SHP77 treated with DMSO at 0.1 percent for 48 hours (cell line): ENCODE measurements at places on chromosomes 1 and 21.
A peak's percentile ranks its signal among the peaks of the same experiment; 100 is the strongest.

DNA sequence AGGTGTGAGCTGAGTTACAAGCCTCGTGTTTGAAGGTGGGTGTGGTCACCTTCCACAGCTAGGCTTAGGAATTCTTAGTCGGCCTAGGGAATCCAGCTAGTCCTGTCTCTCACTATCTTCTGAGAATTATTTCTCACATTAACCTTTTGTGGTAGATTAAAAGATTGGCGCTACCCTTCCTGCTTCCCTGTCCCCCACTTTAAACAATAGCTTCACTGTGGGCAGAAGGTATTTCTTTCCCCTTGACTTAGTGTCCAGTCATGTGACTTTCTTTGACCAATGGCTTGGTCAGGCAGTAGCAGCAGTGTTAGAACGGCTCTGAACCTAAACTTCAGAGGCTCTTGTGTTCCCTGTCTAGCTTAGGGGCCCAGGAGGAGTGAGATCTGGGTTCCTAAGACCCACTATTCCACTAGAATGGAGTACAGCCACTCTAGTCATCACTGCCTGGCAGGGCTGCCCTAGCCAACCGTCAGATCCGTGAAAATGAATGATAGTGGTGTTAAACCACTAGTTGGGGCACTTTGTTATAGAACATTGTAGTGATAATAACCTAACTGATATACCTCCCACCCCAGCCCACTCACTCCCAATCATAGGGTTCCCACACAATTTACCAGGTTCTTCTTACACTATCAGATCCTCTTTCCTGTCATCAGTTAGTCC, 13.9 kb upstream of the C1orf141 start:
- no peak for DNase-seq

- no peak for DNase-seq
Measured at GRCh38 chr1:115531631-115532264, 110.0 kb upstream of the VANGL1 start.

DNA sequence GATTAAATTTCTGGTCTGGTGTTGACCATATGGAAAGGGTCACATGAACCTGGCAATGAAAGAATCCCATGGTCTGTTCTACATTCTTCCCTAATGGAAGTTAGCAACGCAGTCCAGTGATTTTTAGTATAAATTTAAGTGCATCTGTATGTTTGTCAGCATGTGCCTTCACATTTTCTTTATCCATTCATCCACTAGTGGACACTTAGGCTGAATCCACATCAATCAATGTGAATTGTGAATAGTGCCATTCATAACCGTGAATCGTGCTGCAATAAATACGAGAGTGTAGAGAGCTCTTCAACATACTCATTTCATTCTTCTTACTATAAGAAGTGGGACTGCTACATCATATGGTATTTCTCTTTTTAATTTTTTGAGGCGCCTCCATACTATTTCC, 12.7 kb upstream of the IFI16 start:
- no peak for DNase-seq

- no peak for DNase-seq
Measured at GRCh38 chr1:200542162-200542561, 78.4 kb downstream of the KIF14 start.

DNA sequence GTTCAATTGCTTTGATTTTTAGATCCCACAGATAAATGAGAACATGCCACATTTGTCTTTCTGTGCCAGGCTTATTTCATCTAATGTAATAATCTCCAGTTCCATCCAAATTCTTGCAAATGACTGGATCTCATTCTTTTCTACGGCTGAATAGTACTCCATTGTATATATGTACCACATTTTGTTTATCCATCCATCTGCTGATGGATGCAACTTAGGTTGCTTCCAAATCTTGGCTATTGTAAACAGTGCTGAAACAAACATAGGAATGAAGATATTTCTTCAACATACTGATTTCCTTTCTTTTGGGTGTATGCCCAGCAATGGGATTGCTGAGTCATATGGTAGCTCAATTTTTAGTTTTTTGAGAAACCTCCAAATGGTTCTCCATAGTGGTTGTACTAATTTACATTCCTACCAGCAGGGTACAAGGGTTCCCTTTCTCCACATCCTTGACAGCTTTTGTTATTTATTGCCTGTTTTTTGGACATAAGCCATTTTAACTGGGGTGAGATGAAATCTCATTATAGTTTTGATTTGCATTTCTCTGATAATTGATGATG, 344.4 kb downstream of the KCTD3 start:
- DNase-seq: no peak

DNA sequence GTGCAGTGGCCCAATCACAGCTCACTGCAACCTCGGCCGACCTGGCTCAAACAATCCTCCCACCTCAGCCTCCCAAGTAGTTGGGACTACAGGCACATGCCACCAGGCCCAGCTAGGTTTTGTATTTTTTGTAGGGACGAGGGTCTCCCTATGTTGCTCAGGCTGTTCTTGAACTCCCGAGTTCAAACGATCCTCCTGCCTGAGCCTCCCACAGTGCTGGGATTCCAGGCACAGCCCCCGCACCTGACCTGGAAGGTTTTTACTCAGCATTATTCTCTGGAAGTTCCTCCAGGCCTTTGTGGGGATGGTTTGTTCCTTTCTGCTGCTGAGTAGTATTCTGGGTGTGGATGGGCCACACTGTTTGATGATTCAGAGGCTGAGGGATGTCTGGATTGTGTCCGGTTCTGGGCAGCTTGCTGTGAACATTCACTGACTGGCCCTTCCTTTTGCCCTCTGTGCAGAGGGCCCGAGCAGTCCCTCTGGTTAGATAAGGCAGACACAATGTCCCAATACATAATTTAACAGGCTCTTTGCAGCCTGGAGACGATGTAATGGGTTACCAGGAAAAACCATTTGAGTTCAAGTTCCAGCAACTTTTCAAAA, 6.0 kb upstream of the TRAPPC10 start:
- no peak for DNase-seq

GRCh38 chr1:100229681-100230443, 19.8 kb downstream of the DBT start:
- no peak for DNase-seq

DNA sequence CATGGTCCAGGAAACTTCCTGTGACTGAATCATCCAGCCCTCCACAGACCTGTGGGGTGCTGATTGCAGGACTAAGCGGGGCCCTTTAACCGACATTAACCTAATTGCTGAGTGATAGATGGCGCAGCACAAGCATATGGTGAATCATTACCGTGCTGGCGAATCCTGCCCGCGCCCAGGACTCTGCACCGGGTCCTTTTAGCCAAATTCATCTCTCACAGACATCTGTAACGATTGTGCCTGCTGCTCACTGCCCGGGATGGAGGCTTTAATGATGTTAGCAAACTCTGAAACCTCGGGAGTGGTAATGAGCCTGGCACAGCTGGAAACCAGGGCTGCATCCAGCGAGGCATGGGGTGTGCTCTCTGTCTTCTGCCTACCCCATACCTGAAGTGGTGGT, 147.3 kb upstream of the CD34 start:
- DNase-seq: no peak

DNA sequence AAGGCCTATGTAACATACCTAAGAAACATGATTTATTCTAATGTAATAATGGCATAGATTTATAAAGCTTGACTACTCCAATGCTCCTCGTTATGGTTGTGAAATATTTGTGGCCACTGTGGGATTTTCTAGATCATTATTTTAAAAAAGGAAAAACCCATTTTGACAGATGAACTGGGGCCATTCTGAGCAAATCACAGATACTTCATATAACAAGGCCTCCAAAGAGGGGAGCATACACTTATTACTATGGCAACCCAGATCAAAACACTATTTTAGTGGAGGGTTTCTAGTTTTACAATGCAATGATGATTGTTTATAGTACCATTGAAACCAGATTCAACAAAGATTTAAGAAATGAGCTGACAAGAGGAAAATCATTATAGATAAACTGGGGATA, 346.6 kb downstream of the ZNF326 start:
- DNase-seq: no peak

DNA sequence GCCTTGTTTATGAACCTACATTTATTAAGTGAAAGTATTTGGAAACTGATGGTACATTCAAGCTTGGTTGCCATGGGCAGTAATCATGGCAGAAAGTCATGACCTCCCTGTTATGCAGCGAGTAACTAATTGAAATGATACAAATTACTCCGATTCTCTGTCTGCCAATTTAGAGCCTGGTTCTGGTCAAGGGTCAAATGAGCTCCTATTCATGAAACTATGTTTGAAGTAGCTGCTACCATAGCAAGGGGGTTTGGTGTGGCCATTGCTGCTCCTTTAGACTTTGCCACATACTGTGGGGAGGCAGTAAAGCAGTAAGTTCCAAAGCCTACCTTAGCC, 187.2 kb upstream of the FOXD3 start:
- no peak for DNase-seq

- no peak for DNase-seq
Measured at GRCh38 chr1:215076322-215076721, 6.2 kb upstream of the KCNK2 start.

GRCh38 chr1:207366022-207366421, 44.5 kb downstream of the CD55 start:
- no peak for DNase-seq

- DNase-seq: peak; percentile 10
Measured at GRCh38 chr1:217747156-217747769, 116.1 kb downstream of the SPATA17 start.

DNA sequence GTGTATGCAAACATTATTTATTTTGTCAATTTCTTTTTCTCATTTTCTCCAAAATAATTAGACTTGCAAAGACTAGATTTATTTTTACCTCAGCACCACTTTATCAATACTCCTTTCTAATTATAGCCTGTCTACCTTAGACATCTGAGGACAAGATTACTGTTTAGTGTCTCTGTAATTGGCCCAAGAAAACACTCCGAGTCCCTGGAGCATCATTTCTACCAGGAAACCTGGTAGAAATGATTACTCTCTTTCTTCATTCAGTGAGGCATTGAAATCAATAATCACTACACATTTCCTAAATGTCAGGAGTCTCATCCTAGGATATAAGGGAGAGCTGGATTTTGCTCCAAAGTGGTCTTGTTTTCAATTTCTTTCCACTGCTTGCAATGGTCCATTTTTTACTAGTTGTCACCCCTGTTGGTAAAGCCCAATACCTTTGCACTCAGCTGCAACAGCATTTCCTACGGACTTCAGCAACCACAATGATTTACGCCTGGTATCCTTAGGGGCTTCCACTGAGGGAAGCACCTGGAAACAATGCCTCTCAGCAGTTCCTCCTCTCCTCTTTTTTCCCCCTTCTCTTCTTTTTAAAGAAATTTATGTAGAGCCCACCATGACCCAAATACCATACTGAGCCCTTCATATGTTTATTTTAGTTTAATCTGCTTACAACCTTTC, 64.6 kb downstream of the GRIK1 start:
- DNase-seq: no peak

- DNase-seq: no peak
Measured at GRCh38 chr1:164452549-164452948, 106.4 kb upstream of the PBX1 start.

GRCh38 chr1:183461350-183461749, 10.9 kb upstream of the SMG7 start:
- DNase-seq: no peak

DNA sequence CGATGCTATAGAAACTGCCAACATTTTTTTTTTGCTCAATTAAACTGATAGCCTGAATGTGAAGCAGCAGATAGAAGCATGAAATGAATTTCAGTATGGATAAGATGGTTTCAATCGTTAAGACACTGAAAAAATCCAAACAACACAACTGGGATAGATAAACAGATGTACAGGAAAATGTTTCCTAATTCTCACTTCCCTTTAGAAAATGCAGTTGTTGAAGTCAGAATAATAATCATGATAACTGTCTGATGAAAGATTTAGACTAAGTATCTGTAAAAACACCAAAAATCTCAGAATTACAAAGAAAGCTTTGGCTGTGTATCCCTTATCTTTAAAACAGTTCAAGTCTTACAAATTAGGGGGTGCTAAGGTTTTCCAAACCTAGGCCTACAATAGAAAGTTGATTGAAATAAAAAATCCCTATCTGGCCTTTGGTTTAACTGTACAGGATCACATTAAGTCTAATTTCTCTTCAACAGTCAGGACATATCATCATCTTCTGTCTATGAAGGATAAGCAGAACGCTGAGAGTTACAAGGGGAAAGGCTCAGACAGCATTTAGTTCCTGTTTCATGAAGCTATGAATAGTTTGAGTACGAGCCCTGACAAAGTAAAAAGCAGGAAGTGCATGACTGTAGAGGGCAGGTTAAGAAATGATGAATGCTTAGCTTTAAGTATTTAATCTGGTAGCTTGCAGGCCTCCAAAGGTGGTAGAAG, 203.2 kb downstream of the APP start:
- no peak for DNase-seq

DNA sequence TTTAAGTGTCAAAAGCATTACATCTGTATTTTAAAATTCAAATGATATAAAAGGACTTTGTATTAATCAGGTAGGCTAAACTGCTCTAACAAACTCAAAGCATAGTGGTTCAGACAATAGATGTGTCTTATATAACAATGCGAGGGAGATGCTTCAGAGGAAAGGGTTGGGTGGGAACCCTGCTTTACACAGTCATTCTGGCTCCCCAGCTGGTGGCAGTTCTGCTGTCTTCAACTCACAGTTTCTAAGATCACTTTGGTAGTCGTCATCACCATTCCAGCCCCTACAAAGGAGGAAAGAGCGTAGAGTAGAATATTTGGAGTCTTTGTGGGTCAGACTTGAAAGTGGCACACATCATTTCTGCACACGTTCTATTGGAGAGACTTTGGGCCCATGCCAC, 4.2 kb downstream of the PTGFRN start:
- DNase-seq: no peak

DNA sequence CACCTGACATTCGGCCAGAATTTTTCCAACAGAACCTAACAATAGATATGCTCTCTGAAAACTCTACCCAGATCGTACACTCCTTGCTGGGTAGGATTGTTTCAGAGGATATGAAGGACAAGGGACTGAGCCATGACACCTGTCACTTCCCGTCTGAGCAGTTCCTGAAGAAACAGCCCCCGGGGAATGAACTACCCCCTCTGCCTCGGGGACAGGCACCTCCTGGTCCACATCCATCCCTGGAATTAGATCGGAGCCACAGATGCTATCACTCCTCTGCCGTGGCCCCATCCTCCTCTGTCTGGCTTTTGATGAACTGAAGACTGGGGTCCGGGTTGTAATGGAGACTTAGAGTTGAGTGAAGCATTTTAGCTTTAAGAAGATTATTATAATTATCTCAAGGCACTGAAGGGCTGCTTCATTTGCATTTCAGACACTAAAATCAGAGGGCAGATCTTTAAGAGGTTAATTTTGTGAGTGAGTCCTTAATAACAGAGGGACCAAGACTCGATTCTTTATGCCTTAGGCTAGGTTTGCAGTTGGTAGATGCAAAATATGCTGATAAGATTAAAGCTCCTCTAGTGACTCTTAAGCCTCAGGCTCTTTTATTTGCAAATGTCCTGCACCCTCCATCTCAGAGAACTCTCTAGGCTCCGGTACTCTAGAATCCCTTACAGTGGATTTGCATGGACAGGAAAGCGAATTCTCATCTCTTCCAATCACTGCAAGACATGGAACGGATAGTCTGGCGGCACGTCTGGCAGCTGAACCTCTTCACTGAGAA, 333.8 kb downstream of the KIF26B start:
- DNase-seq: no peak
